ENCODE measurements at places on chromosomes 4 and X.

GRCh38 chr4:133969202-133969848 is 232.3 kb downstream of the PABPC4L start:
- DNase-seq, result peak; percentile 25

DNA sequence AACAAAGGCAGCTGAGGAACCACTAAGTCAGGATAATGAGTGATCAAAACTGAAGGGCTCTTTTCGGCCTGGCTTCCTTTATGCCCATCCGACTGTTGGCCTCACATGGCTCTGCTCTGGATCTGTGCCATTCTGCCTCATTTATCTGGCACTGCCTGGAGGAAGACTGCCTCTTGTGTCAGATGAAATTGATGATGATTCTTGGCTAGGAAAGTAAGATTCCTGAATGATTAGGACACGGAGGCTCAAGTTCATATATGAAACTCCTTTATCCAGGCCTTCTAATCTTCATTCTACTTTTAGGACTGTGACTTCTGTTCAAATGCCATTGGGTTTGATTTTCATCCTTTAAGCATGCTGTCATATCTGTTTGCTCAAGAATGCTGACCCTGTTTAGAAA is 475.4 kb upstream of the RPS6KA3 start:
- DNase-seq, result no peak

DNA sequence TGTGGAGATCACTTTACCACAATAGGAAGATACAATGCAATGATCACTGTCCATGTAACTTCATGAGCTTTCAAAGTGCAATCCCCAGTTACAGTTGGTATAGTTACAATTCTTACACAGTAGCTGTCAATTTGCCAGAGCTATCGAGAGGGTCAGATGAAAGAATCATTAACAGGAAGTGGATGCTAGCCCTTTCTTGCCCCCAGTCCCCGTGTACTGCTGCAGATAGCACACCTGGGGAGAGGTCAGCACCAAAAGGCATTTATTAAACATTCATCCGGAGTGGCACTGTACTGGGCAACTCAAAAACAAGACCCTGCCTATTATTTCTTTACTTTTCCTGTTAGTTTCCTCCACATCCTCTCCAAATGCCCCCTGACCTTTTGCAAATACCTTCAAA is 47.7 kb downstream of the SOD3 start:
- DNase-seq, result no peak

- DNase-seq, result no peak
Measured at GRCh38 chr4:41686893-41687292, 61.6 kb downstream of the PHOX2B start.

GRCh38 chrX:25344161-25344936 is 328.6 kb upstream of the ARX start:
- no peak for DNase-seq

DNA sequence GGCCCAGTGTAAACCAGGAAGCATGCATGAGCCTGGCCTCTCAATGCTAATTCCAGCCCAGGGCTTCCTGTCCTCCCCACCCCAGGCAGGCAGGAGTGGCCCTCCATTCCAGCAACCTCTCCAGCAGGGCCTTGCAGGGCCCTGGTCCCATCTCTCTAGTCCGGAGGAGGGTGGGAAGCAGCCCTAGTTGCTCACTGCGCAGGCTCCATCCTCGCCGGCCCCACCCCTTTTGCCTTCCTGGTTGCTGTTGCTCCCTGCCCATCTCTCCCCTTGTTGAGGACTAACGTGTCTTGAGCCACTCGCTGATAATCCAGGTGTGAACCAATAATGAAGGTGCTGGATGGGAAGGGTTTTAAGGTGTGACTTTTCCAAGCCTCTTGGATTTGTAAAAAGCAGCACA is 161.2 kb upstream of the BCOR start:
- no peak for DNase-seq

DNA sequence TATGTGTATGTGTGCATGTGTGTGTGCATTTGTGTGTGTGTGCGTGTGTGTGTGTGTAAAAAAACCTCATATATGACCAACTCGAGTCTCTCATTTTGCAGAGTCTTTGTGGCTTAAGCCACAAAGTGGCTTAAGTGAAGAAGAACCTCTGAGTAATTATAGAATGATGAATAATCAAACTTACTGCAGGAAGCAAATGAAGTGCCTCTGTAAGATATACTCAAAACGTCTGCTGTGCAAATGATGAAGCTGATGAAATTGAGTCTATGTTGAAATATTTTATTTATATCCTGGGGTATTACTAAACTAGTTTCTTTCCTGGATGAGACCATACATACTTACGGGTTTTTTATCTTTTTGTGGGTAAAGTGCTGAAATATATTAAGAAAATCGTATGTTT is 1198.7 kb downstream of the PCDH7 start:
- no peak for DNase-seq

DNA sequence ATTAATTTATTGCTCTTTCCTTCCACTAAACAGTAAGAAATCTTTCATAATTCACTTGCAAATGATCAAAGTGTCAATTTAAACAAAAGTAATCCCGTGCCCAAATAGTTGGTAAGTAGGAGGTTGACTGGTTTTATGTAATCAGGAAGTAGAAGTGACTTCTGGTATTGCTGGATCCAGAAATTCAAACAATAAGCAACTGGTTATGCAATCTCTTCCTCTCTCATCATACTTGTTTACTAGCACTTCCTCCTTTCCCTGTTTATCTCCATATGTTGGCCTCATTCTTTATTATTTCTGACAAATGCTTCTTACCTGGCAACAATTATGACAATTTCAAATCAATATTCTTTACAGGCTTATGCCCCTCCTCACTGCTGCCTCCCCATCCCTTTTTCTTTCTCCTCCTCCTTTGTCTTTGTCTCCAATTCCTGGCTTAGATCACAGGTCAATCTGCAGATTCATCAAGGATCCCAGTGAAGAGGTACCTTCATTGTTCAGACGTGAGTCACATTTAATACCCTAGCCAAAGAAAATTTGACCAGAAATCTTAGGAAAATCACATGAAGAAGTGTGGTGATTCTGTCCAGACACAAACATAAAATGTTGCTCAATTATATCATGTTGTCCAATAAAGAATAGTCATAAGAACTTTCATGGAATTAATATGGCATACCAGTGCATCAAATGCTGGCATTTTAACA is 323.2 kb upstream of the PCDH7 start:
- DNase-seq, result no peak

DNA sequence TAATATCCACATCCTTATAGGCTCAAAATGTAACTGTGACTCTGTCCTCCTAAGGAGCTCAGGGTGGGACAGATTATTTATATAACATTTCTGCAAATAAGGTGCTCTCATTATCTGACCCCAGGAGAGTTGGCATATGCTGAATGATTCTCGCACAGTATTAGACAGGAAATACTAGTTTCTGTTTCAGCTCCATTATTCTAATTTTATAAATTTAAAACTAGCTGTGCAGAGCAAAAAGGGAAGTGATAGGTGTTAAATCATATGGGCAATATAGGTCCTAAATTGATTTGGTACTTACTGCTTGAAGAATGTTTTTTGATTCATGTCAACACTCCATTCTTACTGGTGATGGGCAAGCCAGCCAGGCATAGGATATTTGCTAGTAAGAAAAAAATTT is 141.5 kb downstream of the GLRA2 start:
- no peak for DNase-seq

DNA sequence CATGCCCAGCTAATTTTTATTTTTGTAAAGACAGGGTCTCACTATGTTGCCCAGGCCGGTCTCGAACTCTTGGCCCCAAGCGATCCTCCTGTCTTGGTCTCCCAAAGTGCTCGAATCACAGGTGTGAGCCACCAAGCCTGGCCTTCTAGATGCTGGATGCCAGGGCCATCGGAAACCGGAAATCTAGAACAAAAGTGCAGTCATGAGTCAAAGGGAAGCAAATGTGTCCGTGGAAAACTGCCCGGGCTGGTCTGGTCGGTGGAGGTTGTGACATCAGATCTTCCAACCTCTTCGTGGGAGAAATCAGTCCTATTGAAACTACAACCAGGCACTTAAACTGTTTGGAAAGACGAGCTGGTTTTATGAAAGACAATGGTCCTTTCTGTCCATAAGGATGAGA is 92.3 kb upstream of the SHOX start:
- DNase-seq, result no peak

- no peak for DNase-seq
Measured at GRCh38 chr4:166309286-166309685, 436.2 kb downstream of the TLL1 start.

DNA sequence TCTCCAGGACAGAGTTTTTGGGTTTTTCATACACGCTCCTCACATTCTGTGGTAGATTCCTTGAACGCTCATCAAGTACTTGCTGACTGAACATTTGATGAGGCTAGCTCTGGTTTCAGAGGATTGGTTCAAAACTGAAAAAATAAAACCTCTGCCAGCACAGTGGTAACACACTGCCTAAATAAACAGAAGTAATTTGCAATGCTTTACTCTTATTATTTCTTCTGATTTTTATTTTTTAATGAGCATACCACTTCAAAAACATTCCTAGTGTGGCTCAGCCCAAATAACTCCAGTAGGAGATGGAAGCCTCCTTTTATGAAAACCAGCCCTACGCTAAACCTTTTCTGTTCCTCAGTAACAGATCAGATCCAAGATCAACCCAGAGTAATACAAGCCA is 72.0 kb upstream of the INTU start:
- no peak for DNase-seq

- no peak for DNase-seq
Measured at GRCh38 chr4:83258461-83258860, 26.1 kb downstream of the COQ2 start.

GRCh38 chr4:81205302-81205701 is 9.7 kb downstream of the PRKG2 start:
- DNase-seq, result no peak

DNA sequence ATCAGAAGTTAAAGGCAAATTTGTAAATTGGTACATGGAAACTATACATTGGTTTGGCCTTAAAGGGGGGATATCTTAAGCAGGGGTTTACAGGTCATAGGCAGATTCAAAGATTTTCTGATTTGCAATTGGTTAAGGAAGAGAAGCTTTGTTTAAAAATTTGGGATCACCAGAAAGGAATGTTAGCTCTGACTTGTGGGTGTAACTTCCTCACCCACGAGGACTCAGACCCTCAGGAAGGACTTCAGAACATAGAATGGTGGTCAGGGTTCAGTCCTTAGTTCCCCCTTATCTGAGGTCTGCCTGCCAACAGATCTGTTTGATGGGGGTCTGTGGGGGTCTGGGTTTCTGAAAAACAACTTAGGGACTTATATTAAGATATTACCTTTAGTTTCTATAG is 427.4 kb upstream of the DIPK2B start:
- no peak for DNase-seq

GRCh38 chrX:39492497-39493162 is 605.1 kb downstream of the BCOR start:
- no peak for DNase-seq

GRCh38 chrX:129743821-129744220 is 5.0 kb downstream of the XPNPEP2 start:
- no peak for DNase-seq

DNA sequence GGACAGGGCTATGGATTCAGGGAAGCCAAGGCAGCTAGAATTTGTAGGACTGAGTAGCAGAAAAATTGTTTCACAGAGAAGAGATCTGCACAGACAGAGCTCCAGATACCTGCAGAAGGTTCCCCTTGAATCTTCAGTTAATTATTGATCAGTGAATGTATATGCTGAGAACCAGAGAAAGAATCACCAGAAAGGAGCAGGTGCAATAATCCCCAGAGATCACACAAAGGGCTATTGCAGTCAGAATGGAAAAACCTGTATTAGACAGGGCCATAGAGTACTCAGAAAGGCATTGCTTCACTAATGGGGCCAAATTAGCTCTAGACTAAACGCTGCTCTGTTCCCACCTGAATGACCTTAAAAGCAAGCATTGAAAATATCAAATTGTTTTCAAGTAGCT is 35.5 kb upstream of the SMAD1 start:
- no peak for DNase-seq

GRCh38 chr4:21884615-21885014 is 64.0 kb downstream of the KCNIP4 start:
- DNase-seq, result no peak

DNA sequence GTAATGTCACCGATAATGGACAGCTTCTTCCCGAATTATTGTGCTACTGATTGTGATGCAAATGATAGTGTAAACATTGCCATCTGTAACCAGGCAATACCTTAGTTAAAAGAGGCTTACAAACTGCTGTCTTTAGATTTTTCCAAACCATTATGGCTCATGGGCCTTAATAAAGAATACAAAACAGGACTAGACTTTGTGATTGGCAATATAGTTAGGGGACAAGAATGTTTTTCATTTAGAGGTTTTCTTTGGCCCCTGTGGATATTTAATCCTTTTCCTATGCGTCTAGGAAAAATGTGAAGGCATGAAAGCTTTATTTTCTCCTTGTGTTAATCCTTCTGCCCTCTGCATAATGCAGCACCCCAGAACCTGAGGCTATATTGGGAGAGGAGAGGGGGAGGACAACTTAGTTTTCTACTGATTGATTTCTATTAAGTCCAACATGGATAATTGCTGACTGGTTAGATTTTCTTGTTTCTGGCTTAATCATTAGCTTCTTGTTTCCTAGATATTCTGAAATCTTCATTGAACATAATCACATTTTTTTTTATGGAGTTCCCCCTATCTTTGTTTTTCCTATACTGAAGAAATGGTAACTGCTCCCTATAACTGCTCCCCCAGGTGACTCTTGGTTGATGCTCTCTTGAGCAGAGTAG is 1.9 kb downstream of the PRPS1 start:
- no peak for DNase-seq
